ENCODE measurements at places on chromosomes 16 and 17.

- no peak for DNase-seq
Measured at GRCh38 chr17:68327823-68328557, 36.7 kb downstream of the ARSG start.

- DNase-seq = no peak
Measured at GRCh38 chr17:76710863-76711611, at the start of gene MXRA7. TSS of gene MXRA7 (minus strand) at chr17:76710965. CDS start at chr17:76710946, 19 bp downstream.

DNA sequence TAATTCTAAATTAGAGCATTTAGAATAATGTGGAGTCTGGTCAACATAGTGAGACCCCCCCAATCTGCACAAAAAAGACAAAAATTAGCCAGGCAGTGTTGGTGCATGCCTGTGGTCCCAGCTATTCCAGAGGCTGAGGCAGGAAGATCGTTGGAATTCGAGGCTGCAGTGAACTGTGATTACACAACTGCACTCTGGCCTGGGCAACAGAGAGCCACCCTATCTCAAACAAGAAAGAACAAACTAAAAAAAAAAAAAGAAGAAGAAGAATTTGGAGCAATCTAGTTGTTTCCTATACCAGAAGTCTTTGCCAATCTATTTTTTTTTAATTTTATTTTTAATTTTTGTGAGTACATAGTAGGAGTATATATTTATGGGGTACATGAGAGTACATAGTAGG is 6.0 kb downstream of the CETP start:
- no peak for DNase-seq

DNA sequence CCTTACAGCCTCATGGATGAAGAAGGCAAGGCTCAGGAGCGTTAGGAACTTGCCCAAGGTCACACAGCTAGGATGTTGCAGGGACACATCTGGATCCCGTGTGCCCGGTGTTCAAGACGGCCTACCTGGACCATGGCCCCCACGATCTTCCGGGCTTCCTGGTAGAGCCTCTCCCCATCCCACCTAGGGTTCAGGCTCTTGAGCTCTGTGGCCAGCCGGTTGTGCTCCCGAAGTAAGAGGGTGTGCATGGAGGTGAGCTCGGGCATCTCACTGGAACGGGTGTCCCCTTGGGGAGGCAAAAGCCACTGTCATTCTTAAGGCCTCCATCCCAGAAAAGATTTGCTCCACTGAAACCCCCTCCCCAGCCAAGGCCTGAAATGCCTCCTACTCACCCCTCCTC is 5.3 kb downstream of the MPO start:
- no peak for DNase-seq

DNA sequence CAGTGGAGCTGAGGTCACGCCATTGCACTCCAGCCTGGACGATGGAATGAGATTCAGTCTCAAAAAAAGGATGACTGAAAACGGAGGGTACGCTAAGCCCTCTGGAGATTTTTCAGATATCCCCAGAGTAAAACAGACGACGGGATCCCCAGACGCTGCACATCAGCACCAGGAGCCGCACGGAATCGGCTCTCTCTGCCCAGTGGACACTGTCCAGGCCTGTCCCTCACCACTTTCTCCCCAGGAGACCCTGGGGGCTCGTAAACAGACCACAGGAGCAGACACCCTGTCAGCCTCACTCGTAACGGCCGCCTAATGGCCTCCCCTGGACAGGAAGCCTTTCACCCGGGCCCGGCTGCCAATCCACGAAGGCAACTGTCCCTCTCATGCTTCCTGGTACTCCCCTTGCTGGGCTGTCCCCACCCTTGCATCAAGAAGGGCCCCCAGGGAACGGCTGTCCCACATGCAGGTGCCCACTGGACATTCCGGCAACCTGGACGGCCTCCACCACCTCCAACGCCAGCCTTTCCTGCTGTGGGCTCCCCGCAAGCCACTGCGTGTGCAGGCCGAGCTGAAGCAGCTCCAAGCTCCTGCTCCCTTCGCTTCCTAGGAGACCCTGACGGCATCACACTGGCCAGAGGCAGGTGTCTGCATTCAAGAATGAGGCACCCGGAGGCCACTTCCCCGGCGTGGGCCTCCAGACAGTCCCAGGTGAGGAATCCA is 74.3 kb downstream of the TIMM22 start:
- DNase-seq = no peak

DNA sequence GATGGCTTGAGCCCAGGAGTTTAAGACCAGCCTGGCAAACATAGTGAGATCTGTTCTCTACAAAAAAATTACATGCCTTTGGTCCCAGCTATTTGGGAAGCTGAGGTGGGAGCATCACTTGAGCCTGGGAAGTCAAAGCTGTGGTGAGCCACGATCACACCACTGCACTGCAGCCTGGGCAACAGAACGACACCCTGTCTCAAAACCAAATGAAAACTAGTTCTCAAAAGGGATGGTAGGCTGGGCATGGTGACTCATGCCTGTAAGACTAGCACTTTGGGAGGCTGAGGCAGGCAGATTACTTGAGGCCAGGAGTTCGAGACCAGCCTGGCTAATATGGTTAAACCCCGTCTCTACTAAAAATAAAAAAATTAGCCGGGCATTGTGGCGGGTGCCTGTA is 31.1 kb downstream of the PPM1D start:
- no peak for DNase-seq

- no peak for DNase-seq
Measured at GRCh38 chr16:30746638-30747175, 1.5 kb upstream of the PHKG2 start.

- DNase-seq = no peak
Measured at GRCh38 chr17:1752425-1753262, 9.2 kb upstream of the SERPINF1 start.

GRCh38 chr17:73262676-73263642 is 1.3 kb upstream of the CPSF4L start:
- no peak for DNase-seq

GRCh38 chr17:9273428-9274391 is 252.4 kb downstream of the NTN1 start:
- DNase-seq = no peak

DNA sequence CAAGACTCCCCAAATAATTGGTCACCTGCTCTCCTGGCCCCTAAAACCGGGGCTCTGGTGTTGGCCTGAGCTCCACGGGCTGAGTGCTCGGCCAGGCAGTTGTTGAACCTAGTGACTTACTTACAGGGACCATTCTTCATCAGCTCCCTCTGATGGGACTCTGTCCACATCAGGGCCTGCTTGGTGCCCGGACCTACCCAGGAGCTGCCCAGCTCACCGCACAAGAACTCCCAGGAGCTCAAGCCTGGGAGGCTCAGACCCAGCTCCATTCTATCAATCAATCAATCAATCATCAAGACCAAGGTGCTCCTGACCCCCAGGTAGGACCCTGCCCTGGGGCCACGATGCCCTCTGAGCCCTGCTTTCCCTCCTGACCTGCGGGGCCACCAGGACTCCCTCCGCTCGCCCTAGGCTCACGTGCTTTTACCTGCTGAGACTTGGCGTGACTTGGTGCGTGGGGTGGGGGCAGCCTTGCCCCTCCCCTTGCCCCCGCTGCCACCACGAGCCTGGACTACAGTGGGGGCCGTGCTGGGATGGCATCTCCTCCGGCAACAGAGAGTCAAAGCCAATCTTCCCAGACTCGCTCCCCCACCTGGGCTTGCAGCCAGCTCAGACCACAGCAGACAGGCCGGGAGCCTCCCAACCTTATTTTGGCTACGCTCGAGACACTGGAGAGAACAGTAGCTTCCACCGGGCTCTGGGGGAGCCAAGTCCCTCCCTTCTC is 15.7 kb downstream of the IL34 start:
- DNase-seq = no peak

DNA sequence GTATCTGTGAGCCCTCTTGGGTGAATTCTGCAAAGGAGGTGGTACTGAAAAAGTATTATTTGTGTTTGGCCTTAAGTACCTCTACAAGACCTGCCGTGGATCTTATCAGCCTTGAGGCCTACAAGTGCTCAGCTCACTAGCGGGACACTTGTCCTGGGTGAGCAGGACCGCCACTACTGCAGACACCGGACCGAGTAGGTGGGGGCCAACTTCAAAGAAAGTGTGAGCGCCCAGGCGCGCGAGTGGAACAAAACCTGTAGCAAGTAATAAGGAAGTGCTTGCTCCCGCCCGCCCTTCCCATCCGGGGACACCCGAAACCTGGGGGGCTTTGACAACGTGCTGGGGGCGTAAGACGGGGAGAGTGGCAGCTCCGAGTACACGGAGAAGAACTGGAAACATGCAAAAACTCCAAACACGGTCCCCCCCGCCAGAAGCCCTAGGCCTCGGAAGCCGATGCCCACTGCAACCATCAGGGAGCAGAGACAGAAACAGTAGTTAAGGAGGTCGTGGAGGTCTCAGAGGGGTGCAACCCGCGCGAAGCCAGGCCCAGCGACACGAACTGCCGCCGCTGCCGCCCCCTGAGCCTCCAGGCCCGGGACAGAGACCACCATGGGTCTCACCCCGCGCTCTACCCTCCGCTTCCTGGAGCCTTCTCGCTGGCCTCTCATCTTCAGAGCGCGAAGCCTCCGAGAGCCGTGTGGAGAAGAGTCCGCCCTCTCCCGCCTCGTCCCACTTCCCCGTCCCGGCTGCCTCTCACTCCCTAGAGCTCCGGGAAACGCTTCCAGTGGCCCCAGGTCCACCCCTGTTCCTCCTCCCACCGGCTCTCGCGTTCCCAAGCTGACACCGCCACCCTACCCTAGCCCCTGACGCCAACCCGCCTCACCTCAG is 537 bp downstream of the CNOT1 start:
- DNase-seq = no peak

DNA sequence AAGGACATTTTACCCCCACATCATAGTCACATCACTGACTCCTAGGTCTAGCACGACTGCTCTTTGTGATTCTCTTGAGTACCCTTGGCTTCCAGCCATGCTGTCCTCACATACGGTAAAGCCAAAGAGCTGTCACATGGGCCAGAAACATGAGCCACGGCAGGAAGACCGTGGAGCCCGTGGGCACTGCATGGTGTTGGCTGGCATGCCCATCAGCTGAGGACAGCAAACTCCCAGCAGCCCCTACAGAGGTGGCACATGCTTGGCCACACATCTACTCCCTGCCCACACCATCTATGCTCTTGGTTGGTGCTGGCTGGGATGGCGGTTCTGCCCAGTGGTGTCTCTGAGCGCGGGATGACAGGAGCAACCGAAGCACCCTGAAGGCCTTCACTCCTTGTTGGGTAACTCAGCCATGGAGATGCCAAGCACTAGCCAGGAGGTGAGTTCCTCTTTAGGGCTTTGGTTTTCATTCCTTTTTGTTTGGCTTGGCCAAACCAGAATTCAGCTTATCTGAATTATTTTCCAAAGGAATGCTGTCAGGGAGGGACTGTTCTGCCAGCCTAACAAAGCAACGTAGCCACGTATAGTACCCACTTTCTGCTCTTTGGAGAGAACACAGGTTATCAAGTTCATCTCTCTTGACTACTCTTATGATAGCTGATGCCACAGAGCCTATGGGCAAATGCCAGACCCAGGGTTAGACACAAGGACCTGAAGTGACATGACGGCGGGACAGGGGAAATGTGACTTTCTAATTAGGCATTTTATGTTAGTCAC is 10.0 kb downstream of the TNFAIP1 start:
- DNase-seq = no peak

- no peak for DNase-seq
Measured at GRCh38 chr17:76191896-76192295, 48.4 kb downstream of the RNF157 start.

GRCh38 chr17:61482467-61482866 is 30.2 kb downstream of the TBX4 start:
- DNase-seq = no peak

- no peak for DNase-seq
Measured at GRCh38 chr17:58278661-58279015, 2.1 kb downstream of the MPO start.

DNA sequence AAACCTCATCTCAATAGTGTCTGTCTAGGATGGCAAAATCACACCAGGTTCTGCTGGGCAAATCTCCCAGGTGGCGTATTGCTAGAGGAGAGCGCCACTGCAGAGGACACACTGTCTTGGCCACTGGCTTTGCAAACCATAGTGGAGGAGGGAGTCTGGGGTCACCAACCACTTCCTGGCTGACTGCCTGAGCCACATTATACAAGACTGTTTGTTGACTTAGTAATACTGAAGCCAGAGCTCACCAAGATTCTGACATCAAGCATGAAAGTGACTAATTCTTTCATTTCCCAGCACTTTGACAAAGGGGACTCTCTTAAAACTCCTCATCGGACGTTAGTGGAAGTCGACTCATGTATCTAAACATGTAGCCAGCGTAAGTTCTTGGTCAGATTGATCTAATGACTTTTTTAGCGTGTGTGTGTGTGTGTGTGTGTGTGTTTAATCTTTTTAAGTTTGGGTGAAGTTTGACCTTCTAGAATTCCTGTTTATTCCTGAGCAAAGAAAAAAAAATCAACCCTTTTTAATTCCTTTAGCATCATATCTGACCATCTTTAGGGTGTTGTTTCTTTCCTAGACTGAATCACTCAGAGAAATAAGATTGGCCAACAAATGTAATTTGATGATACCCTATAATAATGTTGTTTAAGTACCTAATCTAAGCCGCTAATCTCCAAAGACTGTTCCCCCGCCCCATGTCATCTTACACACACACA is 13.7 kb downstream of the PITPNC1 start:
- peak; percentile 81 for DNase-seq

GRCh38 chr16:49653173-49653570 is 202.7 kb downstream of the ZNF423 start:
- no peak for DNase-seq

DNA sequence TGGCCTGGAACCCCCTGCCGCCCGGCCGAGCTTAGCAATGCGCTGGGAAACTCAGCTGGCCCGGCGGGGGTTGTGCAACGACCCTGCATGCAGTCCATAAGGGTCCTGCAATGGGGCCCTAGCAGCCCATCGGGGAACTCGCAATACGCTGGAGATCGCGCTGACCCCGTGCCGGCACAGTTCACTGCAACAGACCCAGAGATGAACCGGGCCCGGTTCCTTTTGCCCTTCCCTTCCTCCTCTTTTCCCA is 375 bp downstream of the SLC25A11 start:
- DNase-seq = no peak

DNA sequence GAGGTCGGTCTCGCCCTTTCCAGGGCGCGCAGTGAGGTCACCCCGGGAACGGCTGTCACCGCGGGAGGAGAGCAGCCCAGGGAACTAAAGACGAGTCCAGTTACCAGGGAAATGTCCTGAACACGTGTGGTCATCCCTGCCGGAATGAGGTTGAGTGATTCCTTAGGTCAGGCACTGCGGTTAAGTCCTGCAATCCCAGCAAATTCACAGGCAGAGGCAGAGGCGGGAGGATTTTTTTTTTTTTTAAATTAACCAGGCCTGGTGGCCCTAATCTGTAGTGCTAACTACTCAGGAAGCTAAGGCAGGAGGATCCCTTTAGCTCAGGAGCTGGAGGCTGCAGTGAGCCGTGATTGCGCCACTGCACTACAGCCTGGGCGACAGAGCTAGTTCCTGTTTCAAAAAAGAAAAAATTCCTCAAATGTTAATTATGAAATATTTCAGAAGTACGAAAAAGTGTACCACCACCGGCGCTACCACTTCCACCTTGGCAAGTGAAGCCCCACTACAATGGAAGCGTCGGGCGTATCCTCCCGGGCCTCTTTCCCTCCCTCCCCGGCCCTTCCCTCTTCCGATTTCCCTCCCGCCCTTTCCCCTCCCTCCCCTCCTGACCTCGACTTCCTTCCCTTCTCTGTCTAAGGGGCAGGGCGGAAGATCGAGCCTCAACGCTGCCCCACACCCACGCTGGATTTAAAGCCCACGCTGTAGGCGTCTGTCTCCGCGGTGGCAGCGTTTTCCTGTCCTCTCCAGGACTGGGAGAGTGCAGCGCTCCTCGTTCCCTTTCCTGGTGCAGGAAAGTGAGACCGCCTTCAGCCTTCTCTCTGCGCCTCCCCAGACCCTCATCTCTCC is 27.3 kb downstream of the SLFN11 start:
- no peak for DNase-seq

- peak; percentile 32 for DNase-seq
Measured at GRCh38 chr17:41579484-41580243, 7.0 kb downstream of the KRT14 start.

GRCh38 chr17:49861150-49861884 is 13.4 kb upstream of the TAC4 start:
- no peak for DNase-seq
